ENCODE measurements at places on chromosomes 4 and X. TPM values are rescaled to one million over a fixed set of nuclear protein-coding genes. Genes with fewer than 3 reads are reported as not detected.

Gene HSFX3
- not detected for total RNA-seq

Gene CXorf65
- total RNA-seq = not detected

Gene F8A3
- total RNA-seq = 0.99 TPM

Gene SNX25
- total RNA-seq = 29.0 TPM

Gene ASB9
- not detected for total RNA-seq

Gene ODAPH
- not detected for total RNA-seq

Gene F8
- total RNA-seq = 7.9 TPM

Gene VCX
- total RNA-seq = not detected

Gene DMP1
- not detected for total RNA-seq

Gene TMEM271
- not detected for total RNA-seq

Gene HTN3
- not detected for total RNA-seq

Gene FGF13
- 4.6 TPM for total RNA-seq

Gene GYPB
- total RNA-seq = not detected

Gene CDS1
- total RNA-seq = 0.26 TPM

Gene PDCL2
- total RNA-seq = not detected

- no peak for DNase-seq
Observed at GRCh38 chr4:151921386-151921785, 160.6 kb upstream of the GATB start.

DNA sequence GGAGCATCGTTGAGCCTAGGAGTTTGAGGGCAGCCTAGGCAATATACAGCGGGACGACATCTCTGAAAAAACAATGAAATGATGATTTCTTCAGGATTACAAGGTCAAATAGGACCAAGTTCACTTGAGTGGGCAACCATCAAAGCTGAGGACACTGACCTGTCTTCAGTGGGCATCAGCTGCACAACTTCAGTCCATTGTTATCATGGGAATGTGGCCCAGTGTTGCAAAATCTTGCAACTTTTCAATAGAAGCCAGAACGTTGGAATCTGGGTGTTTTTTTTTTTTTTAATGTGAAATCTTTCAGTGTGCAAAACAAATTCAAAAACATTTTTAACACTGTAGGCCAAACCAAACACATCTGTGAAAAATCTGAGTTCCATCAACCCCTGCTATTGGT lies 155.4 kb upstream of the PLAC1 start:
- DNase-seq = no peak

DNA sequence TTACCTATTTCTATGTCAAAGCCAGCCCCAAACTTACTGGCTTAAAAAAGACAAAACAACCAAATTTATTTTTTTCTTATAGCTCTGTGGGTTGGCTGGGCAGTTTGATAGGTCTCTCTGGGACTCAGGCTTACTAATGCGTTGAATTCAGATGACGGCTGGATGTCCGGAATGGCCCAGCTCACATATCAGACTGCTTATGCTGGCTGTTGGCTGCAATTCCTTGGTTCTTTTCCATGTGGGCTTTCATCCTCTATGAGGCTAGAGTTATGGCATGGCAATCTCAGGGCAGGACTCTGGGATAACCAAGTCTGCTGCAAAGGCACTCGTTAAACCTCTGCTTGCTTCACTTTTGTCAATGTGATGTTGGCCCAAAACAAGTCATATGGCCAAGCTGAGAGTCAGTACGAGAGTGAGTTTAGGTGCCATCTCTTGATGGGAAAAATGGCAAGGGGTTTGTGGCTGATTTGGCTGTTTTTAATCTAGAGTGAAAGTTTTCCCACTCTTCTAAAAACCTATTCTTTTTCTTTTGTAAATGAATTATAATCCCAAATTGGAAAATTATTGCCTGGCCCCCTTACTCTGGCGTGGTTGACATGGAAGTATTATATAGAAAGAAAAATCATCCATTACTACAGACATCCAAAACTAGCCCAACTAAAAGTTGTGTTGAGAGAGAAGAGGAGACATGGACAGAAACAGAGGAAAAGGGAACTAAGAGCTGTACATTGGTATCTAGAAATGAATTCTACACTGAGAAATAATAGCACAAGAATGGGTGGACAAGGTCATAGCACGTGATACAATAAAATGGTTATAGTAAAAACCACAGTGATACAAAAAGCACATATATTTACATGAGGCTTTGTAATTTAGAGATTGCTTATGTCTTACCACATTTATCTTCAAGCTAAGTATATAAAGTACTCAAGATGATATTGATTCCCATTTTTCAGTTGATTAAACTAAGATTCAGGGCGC lies 6.6 kb downstream of the PRIMPOL start:
- no peak for DNase-seq

GRCh38 chr4:105147553-105148161 lies 981 bp downstream of the TET2 start:
- peak; percentile 69 for DNase-seq

GRCh38 chrX:13646154-13646549 lies 6.8 kb upstream of the TCEANC start:
- DNase-seq = peak; percentile 42

DNA sequence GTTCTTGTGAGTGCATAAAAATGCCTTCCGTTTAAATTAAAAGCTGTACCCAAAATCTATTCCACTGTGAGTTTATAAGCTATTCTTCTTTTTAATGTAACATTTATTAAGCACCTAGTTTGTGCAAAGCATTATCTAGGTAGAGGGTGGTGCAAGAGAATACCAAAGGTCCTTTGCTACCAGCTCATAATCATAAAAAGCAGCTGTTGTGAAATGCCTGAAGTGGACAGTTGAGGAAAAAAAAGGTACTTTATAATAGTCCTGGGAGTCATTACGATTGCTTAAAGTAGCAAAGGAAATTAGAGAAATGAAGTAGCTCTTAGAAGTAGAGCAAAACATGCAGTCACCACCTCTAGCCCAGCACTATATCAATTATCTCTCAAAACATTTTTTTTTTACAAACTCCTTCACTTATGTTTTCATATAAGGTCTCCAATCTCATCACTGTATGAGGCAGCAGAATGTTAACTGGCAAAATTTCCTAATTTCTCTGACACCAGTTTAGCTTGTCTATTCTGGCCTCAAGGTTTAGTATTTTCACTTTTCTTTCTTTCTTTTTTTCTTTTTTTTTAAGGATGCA lies 2.1 kb downstream of the MBNL3 start:
- no peak for DNase-seq

DNA sequence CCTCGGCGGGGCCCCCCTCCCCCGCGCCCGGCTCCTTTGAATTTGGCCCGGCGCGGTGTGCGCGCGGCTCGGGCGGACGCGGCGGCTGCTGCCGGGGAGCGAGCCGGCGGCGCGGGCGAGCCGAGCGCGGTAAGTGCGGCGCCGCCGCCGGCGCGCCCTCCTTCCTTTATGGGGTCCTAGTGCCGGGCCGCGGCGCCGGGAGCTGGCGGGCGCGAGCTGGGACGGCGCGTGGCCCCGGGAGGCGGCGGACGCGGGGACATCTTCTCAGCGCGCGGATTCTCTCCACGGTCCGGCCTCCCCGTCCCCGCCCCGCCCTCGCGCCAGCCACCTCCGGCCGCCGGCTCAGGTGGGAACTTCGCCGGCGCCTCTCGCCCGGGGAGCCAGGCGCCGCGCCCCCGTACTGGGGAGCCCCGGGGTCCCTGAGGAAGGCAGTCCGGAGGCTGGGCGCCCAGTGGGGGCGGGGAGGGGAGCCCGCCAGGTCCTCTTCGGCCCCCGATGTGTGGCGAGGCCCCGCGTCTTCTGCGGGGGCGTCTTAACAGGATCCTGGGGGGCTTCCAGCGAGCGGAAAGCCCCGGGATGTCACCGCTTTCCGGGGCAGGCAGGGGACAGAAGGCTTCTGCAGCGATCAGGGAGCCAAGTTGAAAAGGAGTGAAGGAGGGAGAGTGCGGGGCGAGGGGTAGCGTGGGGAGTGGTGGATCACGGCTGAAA lies 98.4 kb upstream of the TENM3 start:
- DNase-seq = no peak

GRCh38 chr4:5139141-5139540 lies 87.9 kb downstream of the STK32B start:
- no peak for DNase-seq

DNA sequence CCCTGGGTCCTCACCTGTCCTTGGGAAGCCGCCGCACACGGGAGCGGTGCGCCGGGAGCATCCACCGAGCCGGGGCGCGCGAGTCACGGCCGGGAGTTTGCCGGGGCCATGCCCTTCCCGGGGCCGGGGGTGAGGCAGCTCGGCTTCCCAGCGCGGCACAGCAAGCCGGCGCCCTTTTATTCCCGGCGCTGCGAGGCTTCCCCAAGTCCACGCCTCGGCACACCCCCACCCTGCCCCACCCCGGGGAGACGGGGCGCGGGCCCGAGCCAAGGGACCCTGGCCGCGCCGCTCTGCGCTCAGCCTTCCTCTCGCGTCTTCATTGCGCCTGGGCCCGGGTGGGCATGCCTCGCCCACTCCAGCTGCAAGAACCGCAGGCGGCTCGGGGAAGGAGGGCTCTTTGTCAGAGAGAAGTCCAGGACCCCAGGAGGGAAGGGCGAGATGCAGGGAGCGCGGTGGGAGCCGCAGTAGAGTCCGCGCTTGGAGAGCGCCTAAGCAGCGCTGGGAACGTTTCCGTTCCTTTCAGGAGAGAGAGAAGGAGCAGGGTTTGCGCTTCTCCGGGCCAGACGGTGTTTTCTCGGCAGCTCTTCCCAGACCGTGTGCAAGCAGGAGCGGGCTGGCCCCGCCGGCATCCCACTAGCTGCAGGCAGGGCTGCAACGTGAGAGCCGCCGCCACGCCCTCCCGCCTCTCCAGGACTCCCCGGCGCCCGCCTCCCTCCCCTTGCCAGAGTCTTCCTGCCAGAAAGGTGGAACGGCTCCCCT lies at the start of gene MXRA5:
Gene MXRA5 (minus strand): TSS at position 152 of the 759 bp plus-strand sequence. CDS start 2,819 bp downstream, outside the sequence.
- peak; percentile 75 for DNase-seq

DNA sequence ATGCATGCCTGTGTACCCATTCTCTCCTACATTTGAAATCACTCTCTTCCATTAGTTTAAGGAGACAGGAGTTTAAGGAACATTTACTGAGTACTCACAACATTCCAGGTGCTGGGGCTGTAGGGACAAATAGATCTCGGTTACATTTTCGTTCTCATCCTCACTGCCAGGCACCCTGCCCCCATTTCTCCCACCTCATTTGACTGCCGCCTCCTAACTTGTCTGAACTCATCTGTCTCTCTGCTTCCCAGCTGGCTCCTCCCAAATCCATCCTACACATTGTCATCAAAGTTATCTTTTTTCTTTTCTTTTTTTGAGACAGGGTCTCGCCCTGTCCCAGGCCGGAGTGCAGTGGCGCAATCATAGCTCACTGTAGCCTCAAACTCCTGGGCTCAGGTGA lies 19.8 kb upstream of the MPC1L start:
- DNase-seq = no peak

- peak; percentile 93 for DNase-seq
Observed at GRCh38 chrX:9829308-9830267, 43.4 kb downstream of the SHROOM2 start.

GRCh38 chrX:49270249-49270921 lies 792 bp downstream of the PPP1R3F start:
- DNase-seq = no peak

- peak; percentile 97 for DNase-seq
Observed at GRCh38 chrX:136168929-136169735, 21.8 kb downstream of the FHL1 start.

DNA sequence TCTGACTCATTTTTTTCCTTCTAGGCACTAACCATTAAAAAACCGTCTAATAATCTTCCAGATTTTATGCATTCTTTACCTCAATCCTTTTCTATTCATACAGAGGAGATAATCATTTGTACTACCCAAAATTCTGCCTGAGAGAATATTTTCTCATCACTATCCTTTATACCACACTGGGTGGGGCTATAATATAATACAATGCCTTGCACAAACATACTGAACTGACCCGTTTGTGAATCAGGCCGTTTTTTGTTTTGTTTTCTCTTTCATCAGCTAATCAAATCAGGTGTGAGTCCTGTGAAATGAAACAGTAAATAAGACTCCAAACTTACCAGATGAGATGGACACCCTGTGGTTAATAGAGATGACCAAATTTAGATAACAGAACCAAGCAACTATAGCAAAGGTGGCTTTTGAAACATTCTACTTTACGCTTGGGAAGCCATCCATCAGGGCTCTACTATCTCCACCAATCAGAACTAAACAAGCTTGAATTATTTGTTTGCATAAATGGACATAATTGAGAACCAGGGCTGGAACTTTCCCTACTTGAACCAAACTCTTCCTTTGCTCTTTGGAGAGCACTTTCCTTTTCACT lies 573.0 kb downstream of the GABRG1 start:
- DNase-seq = no peak

DNA sequence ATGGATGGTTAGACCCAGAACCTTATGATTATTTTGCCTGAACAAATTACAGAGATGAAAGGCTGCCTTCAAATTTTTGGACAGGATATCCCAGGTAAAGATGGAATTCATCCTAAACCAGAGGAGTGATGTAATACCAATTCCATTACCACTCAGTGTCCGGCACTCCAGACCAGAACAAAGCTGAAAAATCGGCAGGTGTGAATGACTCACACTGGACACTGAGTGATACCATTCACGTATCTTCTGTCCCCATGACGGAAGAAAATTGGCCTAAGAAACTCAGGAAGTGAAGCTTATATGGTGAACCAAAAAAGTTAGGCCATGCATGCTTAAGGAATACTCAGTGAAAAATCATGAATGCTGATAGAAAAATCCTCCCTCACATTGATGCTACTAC lies 34.5 kb downstream of the PALLD start:
- DNase-seq = no peak

- no peak for DNase-seq
Observed at GRCh38 chr4:93994175-93994994, 165.8 kb downstream of the ATOH1 start.

- no peak for DNase-seq
Observed at GRCh38 chr4:8891646-8892555, 20.3 kb upstream of the HMX1 start.

- DNase-seq = peak; percentile 71
Observed at GRCh38 chrX:16023790-16024734, 99.3 kb upstream of the GRPR start.

DNA sequence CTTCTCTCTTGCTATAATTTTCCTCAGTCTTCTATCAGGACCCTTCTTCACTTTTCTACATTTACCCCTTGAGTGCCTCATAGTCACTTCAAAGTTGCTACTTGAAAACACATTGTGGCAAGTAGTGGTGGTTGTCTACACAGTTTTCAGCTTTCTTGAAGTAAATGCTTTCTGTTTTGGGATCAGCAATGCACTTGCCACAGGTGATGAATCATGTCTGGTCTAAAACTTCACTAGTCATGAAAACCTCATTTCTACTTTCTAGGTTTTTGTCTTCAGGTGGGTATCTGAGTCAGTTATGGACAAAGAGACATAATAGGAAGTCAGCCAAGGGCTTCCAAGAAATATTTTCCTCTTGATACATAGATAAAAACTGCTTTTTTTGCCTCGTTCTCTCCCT lies 359.2 kb downstream of the CCSER1 start:
- no peak for DNase-seq

Data from fibroblast of lung (primary cell).